Mesendoderm (in vitro differentiated cells): ENCODE measurements at places on chromosomes 7 and 10.

DNA sequence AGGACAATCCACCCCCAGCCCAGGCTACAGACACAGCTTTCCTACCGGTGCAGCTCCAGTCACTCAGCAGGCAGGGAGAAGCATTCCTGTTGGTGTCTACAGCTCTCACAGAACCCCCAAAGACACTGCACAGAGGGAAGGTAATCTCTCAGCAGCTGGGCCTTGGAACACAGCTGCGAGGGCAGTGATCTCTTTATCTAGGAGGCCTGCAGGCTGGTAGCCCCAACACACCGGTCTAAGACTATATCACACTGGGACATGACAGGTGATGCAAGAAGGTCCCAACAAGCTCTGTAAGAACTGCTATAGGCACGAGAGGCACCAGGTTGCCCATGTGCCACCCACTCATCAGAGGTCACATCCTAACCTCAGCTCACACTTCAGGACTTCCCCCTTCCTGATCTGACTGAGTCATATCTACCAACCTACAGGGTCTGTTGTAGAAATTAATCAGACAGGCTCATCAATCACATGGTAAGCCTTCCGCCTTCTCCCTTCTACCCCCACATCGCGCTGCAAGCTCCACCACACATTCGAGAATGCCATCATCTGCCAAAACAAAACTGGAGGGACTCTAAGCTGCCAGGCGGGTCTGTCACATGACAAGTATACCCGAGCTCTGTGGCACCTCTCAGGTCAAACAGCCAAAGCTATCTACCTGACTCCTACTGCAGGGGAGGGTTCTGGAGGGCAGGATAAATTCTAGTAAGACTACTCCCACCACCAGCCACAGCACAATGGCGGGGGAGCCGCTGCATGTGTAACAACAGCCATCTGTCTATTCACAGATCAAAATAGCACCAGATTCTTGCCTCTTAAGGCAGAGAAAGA, 26.1 kb downstream of the FAM53B start:
- no peak overlapping the region for H3K4me3 ChIP-seq
- peaks cover 11% of the 10 kb centered on the region for H3K4me1 ChIP-seq
- no peak overlapping the region for H3K27ac ChIP-seq
- H3K27me3 ChIP-seq = no peaks in the 10 kb centered on the region
- no peaks in the 10 kb centered on the region for H3K36me3 ChIP-seq

- H3K4me1 ChIP-seq = no peaks in the 10 kb centered on the region
- no peaks in the 10 kb centered on the region for H3K36me3 ChIP-seq
- no peak for DNase-seq
- no peak overlapping the region for H3K4me3 ChIP-seq
- H3K27me3 ChIP-seq = no peaks in the 10 kb centered on the region
- no peak overlapping the region for H3K27ac ChIP-seq
Observed at GRCh38 chr10:128373071-128373749, 247.0 kb upstream of the MKI67 start.

DNA sequence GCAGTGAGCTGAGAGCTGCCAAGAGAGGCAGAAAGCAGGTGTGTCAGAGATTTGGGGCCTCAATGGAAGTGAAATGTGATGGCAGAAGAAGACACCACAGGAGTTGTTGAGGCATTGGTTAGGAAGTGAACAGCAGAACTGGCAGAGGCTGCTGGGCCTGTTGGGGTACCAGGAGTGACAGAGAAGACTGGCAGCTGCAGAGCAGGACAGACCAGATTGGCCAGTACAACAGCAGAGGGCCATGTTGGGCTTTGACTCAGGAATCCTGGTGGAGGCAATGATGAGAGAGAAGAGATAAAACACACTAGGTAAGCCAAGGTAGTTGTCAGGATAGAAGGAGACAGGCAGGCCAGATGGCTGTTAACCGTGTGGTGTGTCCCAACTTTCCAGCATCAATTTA, 19.9 kb upstream of the HERPUD2 start:
- H3K27ac ChIP-seq = no peak overlapping the region
- no peaks in the 10 kb centered on the region for H3K4me1 ChIP-seq
- no peak overlapping the region for H3K4me3 ChIP-seq
- DNase-seq = peak; percentile 50
- no peaks in the 10 kb centered on the region for H3K27me3 ChIP-seq

DNA sequence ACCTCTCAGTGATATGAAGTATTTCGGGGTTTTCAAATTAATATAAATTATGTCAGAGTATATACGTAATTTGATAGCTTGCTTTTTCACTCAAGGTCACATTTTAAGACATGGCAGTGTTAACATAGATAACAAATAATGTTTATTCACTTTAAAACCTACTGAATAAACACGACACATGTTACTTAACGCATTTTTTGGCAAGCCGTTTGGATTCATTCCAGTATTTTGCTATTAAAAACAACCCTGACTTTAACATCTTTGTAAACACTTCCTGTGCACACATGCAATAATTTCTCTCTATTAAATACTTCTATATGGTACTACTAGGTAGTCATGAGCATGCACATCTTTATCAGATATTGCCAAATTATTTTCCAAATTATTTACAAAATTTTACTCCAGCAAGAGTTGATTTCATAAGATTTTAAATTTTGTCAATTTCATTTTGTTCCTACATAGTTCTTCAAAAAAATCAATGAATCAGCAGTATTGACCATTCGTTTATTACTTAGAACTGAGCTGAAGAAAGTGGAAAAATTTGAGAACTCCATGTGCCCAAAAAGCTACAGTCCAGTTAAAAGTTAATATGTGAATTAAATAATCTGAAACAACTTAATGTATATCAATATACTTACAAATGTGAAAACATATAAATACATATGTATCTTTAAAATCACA, 26.8 kb upstream of the THSD7A start:
- no peaks in the 10 kb centered on the region for H3K4me1 ChIP-seq
- H3K36me3 ChIP-seq = no peaks in the 10 kb centered on the region
- H3K27me3 ChIP-seq = no peaks in the 10 kb centered on the region
- no peak for DNase-seq
- H3K4me3 ChIP-seq = no peak overlapping the region
- H3K27ac ChIP-seq = no peak overlapping the region

GRCh38 chr10:70479165-70479581, 606 bp downstream of the PALD1 start:
- DNase-seq = peak; percentile 44
- peaks cover 11% of the 10 kb centered on the region for H3K4me1 ChIP-seq
- no peaks in the 10 kb centered on the region for H3K36me3 ChIP-seq
- no peak overlapping the region for H3K27ac ChIP-seq
- H3K27me3 ChIP-seq = no peaks in the 10 kb centered on the region

DNA sequence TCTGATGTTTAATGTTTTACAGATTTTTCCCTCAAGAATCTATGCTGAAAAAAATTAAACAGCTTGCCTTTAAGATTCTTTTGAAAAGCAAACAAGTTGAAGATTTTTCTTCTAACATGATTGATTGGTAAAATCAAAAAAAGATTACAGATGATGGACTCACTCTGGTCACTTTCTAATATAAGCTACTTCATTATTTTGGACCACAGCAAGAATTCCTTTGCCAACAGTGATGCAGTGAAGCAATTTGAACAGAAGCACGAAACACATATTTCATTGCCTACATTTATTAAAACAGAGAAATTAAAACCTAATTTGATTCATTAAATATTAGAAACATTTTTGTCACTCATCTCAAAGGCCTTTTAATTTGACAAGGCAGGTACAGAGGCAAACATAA, 82.1 kb upstream of the SGCE start:
- no peak overlapping the region for H3K4me3 ChIP-seq
- no peak overlapping the region for H3K27ac ChIP-seq
- no peaks in the 10 kb centered on the region for H3K27me3 ChIP-seq
- no peaks in the 10 kb centered on the region for H3K36me3 ChIP-seq
- no peak for DNase-seq
- no peaks in the 10 kb centered on the region for H3K4me1 ChIP-seq

GRCh38 chr10:120492346-120492745, 35.3 kb downstream of the PLPP4 start:
- peak; percentile 51 for DNase-seq
- H3K4me1 ChIP-seq = peaks cover 3% of the 10 kb centered on the region
- H3K27me3 ChIP-seq = no peaks in the 10 kb centered on the region
- no peak overlapping the region for H3K27ac ChIP-seq
- H3K4me3 ChIP-seq = no peak overlapping the region
- no peaks in the 10 kb centered on the region for H3K36me3 ChIP-seq

- no peaks in the 10 kb centered on the region for H3K36me3 ChIP-seq
- peak; percentile 81 for DNase-seq
- no peaks in the 10 kb centered on the region for H3K27me3 ChIP-seq
Observed at GRCh38 chr10:74051736-74052342, 53.9 kb downstream of the VCL start.

- H3K4me3 ChIP-seq = no peak overlapping the region
- no peak overlapping the region for H3K27ac ChIP-seq
- no peaks in the 10 kb centered on the region for H3K36me3 ChIP-seq
- DNase-seq = peak; percentile 83
- H3K27me3 ChIP-seq = no peaks in the 10 kb centered on the region
- no peaks in the 10 kb centered on the region for H3K4me1 ChIP-seq
Observed at GRCh38 chr10:92914478-92915325, 66.4 kb downstream of the EXOC6 start.

- H3K4me1 ChIP-seq = no peaks in the 10 kb centered on the region
- H3K4me3 ChIP-seq = no peak overlapping the region
- no peaks in the 10 kb centered on the region for H3K36me3 ChIP-seq
- H3K27me3 ChIP-seq = no peaks in the 10 kb centered on the region
Observed at GRCh38 chr7:81003326-81003725, 84.5 kb upstream of the SEMA3C start.

- peaks cover 12% of the 10 kb centered on the region for H3K4me1 ChIP-seq
- H3K4me3 ChIP-seq = no peak overlapping the region
- peak overlapping the region; percentile 58 for H3K27ac ChIP-seq
Observed at GRCh38 chr10:121459622-121460453, 138.4 kb downstream of the FGFR2 start.

DNA sequence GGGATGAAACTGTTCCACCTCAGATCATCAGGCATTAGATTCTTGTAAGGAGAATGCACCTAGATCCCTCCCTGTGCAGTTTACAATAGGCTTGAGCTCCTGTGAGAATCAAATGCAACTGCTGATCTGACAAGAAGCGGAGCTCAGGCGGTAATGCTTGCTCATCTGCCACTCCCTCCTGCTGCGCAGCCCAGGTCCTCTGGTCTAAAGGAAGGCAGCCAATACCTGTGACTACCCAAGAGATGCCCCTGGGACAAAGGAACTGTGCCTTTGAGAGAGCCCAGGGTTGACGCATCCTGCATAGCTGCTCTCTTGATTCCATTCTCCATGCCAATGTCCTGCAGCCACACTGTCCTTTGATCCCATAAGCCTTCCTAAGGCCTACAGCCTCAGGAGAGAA, 73.1 kb downstream of the ADCYAP1R1 start:
- H3K4me1 ChIP-seq = no peaks in the 10 kb centered on the region
- H3K36me3 ChIP-seq = no peaks in the 10 kb centered on the region
- DNase-seq = no peak

GRCh38 chr7:44366986-44367385, 41.6 kb upstream of the CAMK2B start:
- no peaks in the 10 kb centered on the region for H3K36me3 ChIP-seq
- H3K27ac ChIP-seq = no peak overlapping the region
- no peaks in the 10 kb centered on the region for H3K4me1 ChIP-seq
- no peak for DNase-seq
- no peaks in the 10 kb centered on the region for H3K27me3 ChIP-seq
